Memory B cell (primary cell): ENCODE measurements at places on chromosomes 7 and 10.

DNA sequence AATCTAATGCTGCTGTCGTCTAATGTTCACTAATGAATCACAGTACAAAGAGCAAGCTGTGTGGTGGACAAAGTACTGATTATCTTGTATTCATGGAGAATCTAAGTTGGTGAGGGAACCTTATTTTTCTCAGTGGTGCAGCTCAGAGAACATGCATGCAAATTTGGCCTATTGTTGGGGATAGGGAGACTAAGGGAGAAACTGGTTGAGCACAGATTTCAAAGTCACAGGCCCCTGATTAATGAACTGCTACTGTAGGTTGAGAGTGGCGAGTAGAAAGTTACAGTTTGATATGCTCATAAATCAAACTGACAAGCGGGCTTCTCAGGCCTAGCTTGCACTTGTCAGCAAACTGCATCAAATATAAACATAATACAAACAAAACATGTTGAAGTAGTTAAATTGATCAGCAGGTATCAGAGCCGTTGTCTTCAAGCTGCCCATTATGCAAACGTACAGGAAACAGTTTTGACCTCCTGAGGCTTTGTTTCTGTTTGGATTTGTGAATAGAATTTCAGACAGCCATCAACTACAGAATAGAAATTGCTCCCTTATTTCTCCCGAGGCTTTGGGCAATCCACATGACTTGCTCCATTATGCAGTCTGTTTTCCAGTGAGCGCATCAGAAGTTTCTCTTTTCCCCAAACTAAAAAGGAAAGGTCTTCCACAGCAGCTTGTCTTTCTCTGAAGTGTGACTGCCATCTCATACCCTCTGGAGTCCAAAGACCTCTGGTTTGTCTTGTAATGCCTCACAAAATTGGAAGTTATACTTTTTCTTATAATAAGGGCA, 215.8 kb downstream of the FOXP2 start:
- no peak for DNase-seq
- H3K4me1 ChIP-seq = peaks cover 2% of the 10 kb centered on the region
- no peaks in the 10 kb centered on the region for H3K27me3 ChIP-seq
- no peaks in the 10 kb centered on the region for H3K36me3 ChIP-seq

DNA sequence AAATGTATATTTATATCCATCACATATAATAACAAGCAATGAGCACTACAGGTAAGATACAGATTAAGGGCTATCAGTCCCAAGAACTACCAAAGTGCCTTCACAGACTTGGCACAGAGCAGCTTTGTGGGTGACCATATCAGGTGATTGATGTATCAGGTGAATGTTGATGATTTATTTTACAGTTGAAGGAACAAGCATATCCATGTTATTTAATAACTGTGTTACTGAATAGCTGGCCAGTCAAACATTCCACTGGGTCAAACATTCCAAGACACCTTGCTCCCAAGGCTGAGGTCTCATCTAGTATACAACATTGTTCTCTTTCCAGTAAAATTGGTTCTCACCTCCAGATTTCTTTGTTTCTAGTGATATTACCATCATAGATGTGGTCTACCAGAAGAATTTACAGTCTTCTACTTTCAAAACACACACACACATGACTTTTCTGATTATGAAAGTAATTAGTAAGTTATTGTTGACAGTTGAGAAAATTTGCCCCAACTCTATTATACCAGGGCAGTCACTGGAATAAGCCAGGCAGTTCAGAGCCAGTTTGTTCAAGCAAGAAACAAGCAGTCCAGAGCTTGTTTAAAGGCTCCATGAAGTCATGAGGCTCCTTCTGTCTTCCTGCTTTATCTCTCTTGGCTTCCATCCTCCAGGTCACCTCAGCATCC, 68.2 kb downstream of the ELAPOR2 start:
- peak overlapping the region; percentile 60 for H3K27ac ChIP-seq
- DNase-seq = no peak
- H3K36me3 ChIP-seq = peaks cover 4% of the 10 kb centered on the region
- H3K4me1 ChIP-seq = peaks cover 6% of the 10 kb centered on the region
- no peak overlapping the region for H3K4me3 ChIP-seq
- H3K27me3 ChIP-seq = peaks cover 2% of the 10 kb centered on the region

DNA sequence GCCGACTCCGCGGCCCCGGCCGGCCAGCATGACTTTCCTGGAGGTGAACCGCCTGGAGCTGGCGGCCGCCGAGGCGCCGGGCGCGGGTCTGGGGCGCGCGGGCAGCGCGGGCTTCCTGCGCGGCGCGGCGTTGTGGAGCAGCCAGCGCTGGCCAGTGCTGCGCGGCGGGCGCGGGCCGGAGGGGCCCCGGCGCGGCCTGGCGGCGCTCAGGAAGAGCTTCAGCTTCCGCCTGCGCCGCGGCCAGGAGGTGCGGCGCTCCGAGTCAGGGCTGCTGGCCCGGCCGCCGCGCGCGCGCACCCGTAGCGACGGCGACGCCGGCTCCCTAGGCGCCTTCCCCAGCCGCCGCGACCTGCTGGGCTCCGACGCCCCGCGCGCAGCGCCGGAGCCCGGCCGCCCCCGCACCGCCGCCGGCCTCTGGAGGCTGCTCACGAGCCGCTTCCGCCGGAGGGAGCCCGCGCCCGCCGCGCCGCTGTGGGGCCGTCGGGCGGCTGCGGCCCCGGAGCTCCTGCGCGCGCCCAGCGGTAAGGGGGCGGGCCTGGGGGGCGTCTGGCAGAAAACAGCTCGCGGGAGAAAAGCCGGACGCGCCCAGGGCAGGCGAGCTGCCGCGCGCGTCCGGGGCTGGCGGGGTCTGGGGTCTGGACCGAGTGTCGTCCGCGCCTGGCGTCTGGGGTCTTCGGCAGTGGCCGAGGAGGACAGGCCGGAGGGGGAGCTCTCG, 29.0 kb downstream of the AGAP3 start:
- H3K27ac ChIP-seq = no peak overlapping the region
- H3K36me3 ChIP-seq = peaks cover 8% of the 10 kb centered on the region
- no peak for DNase-seq
- H3K27me3 ChIP-seq = no peaks in the 10 kb centered on the region
- H3K4me1 ChIP-seq = peaks cover 6% of the 10 kb centered on the region
- peak overlapping the region; percentile 29 for H3K4me3 ChIP-seq

DNA sequence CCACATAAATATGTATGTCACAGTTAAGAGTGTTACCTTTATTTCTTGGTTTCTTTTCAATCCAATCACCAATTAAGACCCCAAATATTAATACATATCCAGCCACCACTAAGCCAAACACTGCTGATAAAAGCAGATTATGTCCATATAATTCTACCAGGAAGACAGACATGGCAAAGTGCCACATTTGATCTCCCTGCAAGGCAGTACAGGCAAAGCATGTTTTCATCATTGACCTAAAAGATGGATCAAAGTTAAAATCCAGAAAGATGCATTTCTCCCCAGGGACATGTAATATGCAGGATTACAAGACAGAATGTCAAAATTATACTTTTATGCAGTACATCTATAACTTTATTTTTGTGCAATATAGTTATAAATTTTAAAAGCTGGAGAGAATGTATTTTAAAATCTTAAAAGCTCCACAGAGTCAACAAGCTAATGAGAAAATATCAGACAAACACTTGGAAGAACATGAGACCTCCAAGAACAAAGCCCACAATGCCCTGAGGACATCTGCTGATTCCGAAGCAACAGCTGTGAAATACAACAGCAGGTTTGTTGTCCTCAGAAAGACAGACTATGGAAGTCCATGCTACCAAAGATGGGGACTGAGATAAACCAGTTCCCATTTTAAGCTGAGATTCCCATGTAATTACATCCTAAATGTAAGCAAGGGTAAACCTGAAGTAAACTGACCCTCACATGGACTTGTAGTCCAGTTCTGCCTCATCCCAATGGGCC, 54.5 kb upstream of the TOMM7 start:
- no peaks in the 10 kb centered on the region for H3K27me3 ChIP-seq
- no peaks in the 10 kb centered on the region for H3K36me3 ChIP-seq
- H3K27ac ChIP-seq = no peak overlapping the region
- peaks cover 14% of the 10 kb centered on the region for H3K4me1 ChIP-seq

DNA sequence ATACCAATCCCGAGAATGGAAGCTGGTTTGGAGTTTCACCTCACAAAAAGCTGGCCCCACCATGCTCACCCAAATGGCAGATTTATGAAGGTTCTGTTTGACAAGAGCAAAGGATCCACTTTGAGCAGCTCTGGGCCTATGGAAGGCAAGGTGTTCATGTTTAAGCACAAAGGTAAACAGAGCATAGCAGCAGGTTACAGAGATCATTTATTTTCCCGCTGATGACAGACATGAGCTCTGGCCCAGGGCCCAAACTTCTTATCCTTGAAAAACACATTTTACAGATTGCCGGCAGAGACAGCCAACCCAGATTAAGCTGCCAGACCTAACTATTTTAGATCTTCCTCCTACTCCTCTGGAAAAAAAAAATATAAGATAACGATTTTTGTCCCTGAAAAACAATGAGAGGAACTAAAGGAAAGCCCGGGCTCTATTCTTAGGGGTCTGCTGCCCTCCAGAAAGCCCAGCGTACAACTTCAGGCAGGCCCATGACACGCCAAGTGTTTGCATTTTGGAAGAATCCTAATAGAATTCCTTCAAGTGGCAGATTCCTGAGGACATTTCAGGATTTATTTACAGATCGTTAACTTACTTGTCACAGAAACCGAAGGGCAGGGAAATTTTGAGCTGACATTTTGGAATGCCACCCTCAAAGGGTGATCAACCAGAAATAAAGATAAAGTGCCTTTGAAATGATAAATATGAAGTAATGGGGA, 40.0 kb downstream of the SYPL1 start:
- H3K4me3 ChIP-seq = peak overlapping the region; percentile 76
- no peak for DNase-seq
- peaks cover 69% of the 10 kb centered on the region for H3K4me1 ChIP-seq
- peaks cover 3% of the 10 kb centered on the region for H3K36me3 ChIP-seq
- peak overlapping the region; percentile 97 for H3K27ac ChIP-seq
- no peaks in the 10 kb centered on the region for H3K27me3 ChIP-seq

DNA sequence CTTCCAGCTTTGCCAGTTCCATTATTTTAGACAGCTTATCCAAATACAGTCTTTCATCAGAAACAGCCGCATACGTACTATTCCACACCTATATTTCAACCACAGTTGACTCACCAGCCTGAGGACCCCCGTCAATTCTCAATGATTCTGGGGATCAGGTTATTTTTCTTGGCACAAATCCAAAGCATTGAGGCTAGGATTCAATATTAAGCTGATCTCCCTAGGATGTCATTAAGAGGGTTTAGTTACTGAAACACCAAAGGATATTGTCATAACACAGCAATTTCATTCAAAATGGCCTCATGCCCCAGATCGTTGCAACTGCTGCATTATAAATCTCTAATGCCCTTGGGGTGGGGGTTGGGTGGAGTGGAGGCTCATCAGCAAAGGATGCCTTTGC, 214.6 kb downstream of the PTEN start:
- DNase-seq = no peak
- no peaks in the 10 kb centered on the region for H3K36me3 ChIP-seq
- peaks cover 25% of the 10 kb centered on the region for H3K4me1 ChIP-seq
- no peaks in the 10 kb centered on the region for H3K27me3 ChIP-seq

- H3K4me3 ChIP-seq = no peak overlapping the region
- H3K27ac ChIP-seq = no peak overlapping the region
- peaks cover 15% of the 10 kb centered on the region for H3K27me3 ChIP-seq
- DNase-seq = no peak
Measured at GRCh38 chr10:117727421-117727820, 184.9 kb downstream of the EMX2 start.

GRCh38 chr10:103982639-103983038, 15.7 kb downstream of the SLK start:
- H3K27ac ChIP-seq = no peak overlapping the region
- H3K36me3 ChIP-seq = no peaks in the 10 kb centered on the region
- no peak for DNase-seq

DNA sequence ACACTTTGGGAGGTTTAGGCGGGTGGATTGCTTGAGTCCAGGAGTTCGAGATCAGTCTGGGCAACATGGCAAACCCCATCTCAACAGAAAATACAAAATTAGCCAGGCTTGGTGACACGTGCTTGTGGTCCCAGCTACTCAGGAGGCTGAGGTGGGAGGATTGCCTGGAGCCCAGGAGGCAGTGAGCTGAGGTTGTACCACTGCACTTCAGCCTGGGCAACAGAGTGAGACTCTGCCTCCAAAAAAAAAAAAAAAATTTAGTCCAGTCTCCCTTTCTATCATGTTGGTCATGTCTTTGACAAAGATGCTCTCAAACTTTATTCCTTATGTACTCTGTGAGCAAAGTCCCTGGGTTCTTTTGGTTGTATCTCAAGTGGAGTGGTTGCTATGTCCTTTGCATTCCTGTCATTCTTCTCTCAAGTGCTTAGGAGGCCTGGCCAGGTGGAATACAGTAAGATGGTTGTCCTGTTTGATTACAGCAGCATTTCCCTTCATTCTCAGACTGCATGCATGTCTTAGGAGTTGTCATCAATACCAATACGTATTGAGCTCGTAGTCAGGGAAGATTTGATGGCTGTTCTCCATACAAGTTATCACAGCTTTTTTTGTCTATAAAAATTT, 85.7 kb downstream of the MMRN2 start:
- H3K27ac ChIP-seq = no peak overlapping the region
- DNase-seq = no peak
- no peaks in the 10 kb centered on the region for H3K27me3 ChIP-seq
- H3K4me1 ChIP-seq = peaks cover 4% of the 10 kb centered on the region
- peaks cover 4% of the 10 kb centered on the region for H3K36me3 ChIP-seq

GRCh38 chr7:141074997-141075396, 1.1 kb downstream of the TMEM178B start:
- peaks cover 12% of the 10 kb centered on the region for H3K4me1 ChIP-seq
- DNase-seq = no peak
- H3K4me3 ChIP-seq = peak overlapping the region; percentile 77
- H3K27ac ChIP-seq = no peak overlapping the region
- peaks cover 17% of the 10 kb centered on the region for H3K27me3 ChIP-seq
- no peaks in the 10 kb centered on the region for H3K36me3 ChIP-seq

- no peaks in the 10 kb centered on the region for H3K4me1 ChIP-seq
- no peak overlapping the region for H3K4me3 ChIP-seq
- H3K36me3 ChIP-seq = no peaks in the 10 kb centered on the region
- no peaks in the 10 kb centered on the region for H3K27me3 ChIP-seq
Measured at GRCh38 chr7:82164813-82165212, 278.8 kb downstream of the CACNA2D1 start.

DNA sequence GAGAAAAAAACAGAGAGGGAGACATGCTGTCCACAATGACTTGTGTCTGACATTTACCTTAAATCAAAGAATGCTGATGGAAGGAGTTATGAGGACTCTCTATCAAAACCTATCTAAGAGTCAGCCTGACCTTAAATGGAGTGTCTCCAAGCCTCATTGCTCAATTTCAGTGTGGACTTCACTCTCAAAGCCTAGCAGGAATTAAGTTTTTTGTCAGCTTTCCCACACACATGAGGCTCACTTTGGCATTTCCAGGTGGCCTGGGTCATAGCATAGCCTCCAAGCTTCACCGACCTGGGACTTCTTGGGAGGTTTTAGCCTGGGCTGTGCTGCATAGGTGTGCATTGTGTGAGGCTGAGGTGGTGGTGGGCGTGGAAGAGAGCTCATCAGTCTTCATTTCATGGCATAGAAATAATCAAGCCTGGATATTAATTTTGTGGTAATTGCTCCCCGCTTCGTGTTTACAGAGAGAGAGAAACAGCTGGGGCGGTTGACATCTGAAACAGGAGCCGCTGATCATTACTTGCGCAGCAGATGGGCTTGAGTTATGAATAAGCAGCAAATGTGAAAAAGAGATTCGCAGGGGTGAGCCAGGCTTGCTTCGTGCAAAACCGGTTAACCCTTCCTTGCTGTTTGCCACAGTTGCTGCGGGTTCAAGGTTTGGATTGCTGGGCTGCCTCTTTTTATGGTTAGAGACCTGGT, 647.8 kb downstream of the INHBA start:
- H3K36me3 ChIP-seq = no peaks in the 10 kb centered on the region
- DNase-seq = no peak
- H3K4me1 ChIP-seq = no peaks in the 10 kb centered on the region
- H3K27ac ChIP-seq = no peak overlapping the region
